ENCODE measurements at places on chromosomes 3 and 15. TPM values are rescaled to one million over a fixed set of nuclear protein-coding genes. Genes with fewer than 3 reads are reported as not detected.

- DNase-seq, result no peak
These were observed 59.8 kb upstream of the THSD4 start for GRCh38 chr15:71055461-71055860.

GRCh38 chr15:101177866-101178265 lies 74.0 kb downstream of the CHSY1 start:
- no peak for DNase-seq

GRCh38 chr3:197001106-197001971 lies 28.3 kb downstream of the MELTF start:
- no peak for DNase-seq

DNA sequence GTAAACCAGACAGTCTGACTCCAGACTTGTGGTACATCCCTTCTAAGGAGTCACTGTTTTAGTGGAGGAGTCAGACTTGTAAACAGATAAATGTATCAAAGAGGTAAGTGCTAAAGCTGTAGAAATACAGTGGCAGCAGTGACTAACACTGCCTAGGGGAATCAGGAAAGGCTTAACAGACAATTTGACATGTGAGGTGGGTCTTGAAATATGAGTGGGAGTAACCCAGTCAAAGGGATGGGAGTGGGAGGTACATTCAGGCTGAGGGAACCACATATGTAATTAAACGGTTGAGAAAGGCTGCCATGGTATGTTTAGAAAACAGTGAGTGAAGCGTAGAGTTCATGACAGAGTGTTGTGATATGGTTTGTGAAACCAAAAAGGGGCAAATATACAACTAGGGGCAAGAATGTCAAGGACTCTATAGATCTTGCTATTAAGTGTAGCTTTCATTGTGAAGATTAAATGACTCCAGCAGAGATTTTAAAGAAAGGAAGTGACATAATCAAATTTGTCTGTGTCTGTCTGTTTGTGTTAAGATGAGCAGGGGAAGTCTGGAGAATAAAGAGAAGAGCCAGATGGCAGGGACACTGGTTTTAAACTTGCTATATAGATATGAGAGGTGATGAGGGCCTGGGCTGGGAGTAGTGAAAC lies 11.2 kb upstream of the ALCAM start:
- no peak for DNase-seq

DNA sequence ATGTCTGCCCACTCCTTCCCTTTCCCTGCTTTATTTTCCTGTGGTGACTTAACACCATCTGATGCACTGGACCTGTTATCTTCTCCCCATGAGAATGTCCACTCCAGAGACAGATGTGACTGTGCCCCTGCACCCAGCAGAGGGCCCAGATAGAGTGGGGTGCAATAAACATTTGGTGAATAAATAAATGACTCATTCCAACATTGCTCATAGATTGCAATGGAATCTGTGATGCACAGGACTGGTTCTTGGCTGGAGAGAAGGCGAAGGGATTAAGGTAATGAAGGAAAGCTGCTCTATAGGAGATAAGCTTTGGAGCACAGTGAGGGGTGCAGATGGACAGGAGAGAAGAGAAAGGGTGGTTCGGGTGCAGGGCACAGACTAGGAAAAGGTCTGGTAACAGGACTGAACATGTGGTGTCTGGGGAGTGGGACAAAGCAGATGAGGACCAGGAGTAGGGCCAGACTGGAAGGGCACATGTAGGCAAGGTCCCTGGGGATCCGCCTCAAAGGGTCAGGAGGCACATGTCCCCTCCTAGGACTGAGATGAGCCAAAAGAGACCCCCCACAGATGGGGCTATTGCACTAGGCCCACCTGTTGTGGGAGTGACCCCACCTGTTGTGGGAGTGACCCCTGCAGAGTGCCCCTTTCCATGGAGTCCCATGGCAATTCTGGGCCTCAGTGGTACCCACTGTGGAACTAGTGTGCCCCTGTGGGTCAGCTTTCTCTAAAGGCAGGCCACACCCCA lies 17.5 kb upstream of the POC1A start:
- DNase-seq, result no peak

DNA sequence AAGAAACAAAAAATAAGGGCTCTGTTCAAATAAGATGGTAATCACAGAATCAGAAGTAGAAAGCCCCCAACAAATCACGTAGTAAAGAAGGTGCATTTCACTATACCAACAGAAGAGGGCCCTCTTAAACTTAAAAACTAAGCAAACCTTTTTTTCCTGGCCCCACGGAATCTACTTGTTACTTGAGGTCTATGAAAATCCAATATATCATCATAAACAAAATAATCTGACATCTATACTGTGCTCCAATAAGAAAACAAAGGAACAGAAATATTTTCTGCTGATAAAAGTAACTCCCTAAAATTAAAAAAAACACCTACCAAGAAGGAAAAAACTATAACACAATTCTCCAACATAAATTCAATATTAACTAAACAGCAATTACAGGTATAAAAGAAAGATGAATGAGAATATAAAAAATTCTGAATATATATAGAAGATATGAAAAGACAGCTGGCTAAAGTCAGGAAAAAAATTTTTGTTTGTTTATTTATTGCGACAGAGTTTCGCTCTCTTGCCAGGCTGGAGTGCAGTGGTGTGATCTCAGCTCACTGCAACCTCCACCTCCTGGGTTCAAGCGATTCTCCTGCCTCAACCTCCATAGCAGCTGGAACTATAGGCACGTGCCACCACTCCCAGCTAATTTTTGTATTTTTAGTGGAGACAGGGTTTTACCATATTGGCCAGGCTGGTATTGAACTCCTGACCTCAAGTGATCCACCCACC lies 81.8 kb downstream of the CLASP2 start:
- peak; percentile 12 for DNase-seq

DNA sequence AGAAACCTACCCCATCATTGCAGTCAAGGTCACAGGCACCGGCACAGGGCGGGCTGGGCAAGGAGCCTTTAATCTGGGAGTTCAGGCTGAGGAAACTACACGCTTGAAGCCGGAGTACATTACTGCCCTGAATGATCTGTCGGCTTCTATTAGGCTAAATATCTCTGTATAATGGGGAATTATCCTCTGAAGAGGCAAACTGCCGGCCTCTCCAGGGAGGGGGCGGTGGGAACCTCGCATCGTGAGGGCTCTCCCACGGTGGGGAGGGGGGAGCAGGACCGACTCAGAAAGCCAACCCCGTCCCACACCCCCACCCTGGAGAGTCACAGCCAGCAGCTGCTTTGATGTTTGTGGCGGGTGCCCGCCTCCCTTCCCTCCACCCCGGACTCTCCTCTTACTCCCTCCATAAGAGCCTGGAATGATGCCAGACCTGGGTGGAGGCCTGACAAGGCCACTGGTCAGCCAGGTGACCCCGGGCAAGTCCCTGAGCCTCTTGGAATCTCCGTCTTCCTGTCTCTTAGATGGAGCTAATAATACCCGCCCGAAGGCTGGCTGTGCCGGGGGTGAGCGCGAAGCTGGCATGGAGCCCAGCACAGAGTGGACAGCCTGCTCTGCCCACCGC lies 63.4 kb upstream of the LINGO1 start:
- no peak for DNase-seq

DNA sequence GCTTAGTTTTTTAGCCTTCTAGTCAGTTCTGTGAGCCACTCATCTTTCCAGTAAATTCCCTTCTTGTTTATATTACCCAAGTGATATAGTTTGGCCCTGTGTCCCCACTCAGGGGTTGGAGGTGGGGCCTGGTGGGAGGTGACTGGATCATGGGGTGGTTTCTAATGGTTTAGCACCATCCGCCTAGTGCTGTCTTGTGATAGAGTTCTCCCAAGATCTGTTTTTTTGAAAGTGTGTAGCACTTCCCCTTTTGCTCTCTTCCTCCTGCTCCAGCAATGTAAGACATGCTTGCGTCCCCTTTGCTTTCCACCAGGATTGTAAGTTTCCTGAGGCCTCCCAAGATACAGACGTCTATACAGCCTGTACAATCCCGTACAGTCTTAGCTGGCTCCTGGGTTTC lies 53.7 kb upstream of the INO80 start:
- DNase-seq, result no peak

The LMLN gene
- 4.0 TPM for total RNA-seq

The SLC22A13 gene
- total RNA-seq, result not detected

The PRKAR2A gene
- 23.5 TPM for total RNA-seq

- no peak for DNase-seq
These were observed 69.4 kb upstream of the LIPC start for GRCh38 chr15:58362262-58362922.

The OIP5 gene
- 21.8 TPM for total RNA-seq

GRCh38 chr3:1666865-1667264 lies 431.8 kb upstream of the CNTN4 start:
- DNase-seq, result no peak

- DNase-seq, result no peak
These were observed 33.4 kb downstream of the CPEB1 start for GRCh38 chr15:82613747-82614146.

DNA sequence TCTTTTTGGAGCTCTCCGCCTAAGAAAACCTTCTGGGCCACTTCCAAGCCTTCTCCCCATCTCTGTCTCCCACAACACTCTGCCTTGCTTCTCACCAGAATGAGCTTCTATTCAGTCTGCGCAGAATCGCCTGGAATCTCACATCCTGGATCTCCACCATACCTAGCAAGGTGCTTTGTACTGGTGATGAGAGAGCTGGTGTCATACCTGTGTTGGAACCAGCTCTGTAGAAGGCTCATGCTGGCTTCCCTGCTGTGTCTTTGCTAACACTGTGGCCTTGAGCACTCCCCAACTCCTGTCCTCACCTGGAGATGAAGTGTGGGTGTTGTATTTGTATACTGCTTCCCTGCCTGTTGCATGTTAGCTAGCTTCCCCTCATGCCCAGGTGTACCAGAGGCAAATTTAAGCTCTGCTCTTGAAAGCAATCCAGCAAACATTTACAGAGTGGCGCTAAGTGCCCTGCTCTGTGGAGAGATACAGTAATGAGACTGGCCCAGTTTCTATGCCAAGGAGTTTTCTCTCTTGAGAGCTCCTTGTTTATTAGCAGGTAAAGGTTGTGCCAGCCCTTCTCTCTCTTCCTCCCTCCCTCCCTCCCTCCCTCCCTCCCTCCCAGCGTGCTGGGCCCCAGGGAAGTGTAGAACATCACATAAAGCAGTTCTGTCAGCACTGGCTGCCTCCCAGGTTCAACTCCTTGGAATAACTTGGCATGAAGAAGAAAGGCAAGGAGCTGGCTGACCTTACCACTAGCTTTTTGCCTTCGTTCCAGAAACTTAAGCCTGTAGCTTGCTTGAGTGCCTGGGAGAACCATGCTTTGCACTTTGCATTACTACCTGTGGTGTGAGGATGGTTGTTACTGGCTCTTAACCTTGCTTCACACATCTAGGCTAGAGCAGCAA lies 54.9 kb downstream of the TRIM71 start:
- DNase-seq, result no peak

The TNNC1 gene
- 0.51 TPM for total RNA-seq

DNA sequence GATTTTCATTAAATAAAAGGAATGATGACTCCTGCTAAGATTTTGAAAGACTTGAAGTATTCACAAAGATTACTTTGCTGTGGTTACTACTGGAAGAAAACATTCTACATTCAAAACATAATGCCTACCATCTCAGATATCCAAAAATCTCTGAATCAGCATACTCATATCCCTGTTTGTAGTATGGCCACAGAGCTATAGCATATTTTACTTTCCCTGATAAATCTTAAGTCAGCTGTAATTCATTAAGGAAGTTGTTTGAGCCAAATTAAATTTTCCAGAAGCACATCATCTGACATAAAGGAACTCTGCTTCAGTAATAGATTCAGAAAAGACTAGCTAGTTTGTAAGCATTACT lies 942.0 kb downstream of the ROBO1 start:
- DNase-seq, result no peak

GRCh38 chr15:70024521-70024920 lies 73.2 kb downstream of the TLE3 start:
- no peak for DNase-seq

The CPLX3 gene
- not detected for total RNA-seq

DNA sequence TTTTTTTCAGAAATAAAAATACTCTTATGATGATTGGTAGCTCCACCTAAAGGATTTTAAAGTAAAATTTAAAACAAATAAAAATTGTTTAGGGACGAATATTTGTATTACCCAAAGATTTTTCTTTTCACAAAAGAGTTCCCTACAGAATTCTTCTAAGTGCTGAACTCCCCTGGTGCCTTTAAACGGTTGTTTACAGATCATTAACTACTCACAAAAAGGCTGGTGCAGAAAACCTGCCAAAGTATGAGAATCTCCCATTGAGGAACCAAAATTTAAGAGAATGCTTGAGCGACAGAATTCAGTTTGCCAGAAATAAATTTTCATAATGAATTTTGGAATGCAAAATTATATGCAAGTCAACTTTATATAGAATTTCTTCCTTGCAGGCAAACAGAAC lies 497.8 kb upstream of the NR2F2 start:
- no peak for DNase-seq

DNA sequence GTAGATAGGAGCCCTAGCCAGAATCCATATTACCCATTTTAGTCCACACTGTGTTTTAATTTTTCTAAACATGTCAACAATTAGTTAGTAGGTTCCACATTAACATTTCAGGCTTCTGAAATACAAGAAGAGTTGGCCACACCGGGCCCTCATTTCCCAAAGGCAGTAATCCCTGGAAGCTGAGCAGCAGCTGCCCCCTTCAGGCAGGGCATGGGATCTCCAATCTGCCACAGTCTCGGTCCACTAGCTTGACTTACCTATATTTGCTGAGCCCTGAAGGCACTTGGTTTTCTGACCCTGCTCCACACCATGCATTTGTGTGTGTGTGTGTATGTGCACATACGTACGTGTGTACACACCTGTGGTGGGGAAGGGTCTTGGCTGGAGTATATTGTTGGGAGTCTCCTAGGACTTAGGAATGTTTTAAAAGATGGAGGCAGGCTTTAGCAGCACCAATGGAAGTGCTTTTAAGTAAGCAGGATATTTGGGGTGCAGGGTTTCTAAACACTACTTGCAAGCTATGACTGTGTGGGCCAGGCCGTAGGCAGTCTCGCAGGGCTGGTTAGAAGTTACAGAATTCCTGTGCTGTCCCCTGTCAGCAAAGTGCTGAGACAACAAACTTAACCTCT lies 71.2 kb upstream of the SOX14 start:
- no peak for DNase-seq

DNA sequence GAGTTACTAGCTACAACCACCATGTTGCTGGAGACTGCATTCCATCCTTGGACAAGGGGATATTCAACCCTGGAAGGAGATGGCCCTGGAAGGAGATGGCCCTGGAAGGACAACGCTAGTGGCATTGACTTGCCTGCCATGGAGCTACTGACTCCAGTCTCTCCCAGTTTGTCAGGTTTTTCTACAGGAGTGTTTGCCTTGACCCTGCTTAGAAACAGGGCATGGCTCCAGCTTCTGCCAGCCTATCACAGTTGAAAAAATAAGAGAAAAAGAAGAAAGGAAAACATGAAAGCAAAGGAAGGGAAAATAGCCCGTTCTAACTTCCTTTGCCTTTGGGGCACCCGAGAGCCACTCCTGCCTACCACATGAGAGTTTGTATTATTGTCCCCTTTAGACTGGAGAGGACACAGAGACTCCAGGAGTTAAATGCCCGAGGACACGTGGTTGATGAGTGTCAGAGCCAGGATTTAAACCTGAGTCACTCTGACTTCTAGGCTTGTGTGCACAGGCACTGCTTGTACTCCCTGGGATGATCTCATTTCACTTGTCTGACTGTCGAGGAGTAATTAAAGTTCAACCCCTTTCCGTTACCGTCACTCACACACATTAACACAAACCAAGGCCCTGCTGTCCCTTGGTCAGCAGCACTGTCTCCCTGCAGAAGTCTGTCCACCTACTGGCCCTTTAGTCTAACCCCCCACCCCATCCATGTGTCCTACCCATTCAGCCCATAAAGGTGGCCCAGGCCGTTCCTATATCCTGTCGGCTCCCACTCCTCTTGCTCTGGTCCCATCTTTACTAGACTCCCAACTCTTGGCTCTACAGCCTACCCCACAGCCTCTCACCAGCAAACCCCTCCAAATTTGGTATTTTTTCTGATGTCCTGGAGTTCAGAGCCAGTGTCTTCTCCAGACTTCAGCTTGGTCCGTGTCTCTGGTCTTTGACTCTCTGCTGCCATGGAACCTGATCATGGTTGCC lies 46.1 kb downstream of the C2CD4A start:
- peak; percentile 92 for DNase-seq

The GADL1 gene
- not detected for total RNA-seq
